Activated naive CD4-positive, alpha-beta T cell treated with Interleukin-2 at 50 U/mL for 16 hours (primary cell): ENCODE measurements at places on chromosomes 2 and 18.

GRCh38 chr2:147910990-147911473, 66.2 kb downstream of the ACVR2A start:
- peak; percentile 3 for DNase-seq

GRCh38 chr2:37921781-37922180, 3.3 kb upstream of the RMDN2 start:
- no peak for DNase-seq

DNA sequence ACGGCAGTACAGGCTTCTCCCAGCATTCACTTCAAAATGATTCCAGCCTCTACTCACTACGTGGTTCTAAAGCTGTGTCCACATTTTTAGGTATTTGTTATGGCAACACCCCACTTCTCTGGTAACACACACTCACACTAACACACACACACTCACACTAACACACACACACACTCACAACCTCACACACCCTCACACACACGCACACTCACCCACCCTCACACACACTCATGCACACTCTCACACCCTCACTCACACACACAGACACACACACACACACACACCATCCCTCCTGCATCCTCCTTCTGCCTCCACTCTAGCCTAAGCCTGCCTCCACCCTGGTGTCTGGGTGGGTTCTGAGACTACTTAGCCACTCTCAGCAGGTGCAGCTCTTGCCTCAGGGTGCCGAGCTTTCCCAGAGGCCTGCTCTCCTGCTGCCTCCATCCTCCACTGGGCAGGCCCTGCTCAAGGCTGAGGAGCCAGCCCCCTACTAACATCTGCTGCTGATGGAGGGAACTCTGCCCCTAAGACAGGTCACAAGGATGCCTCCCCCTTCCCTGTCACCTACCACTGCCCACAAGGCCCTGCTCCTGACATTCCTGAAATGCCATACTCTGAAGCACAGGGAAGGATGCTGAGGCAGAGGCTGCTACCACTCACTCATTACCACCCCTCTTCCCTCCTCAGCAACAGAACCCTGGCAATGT, 63.9 kb downstream of the NCAPH start:
- DNase-seq = no peak

- no peak for DNase-seq
Measured at GRCh38 chr2:68942827-68943226, 9.9 kb downstream of the GKN2 start.

- DNase-seq = no peak
Measured at GRCh38 chr2:73050121-73050545, 21.4 kb downstream of the SFXN5 start.

- no peak for DNase-seq
Measured at GRCh38 chr2:190378880-190379237, 29.3 kb upstream of the MFSD6 start.

GRCh38 chr2:215699700-215700538, 264.1 kb upstream of the FN1 start:
- no peak for DNase-seq
